Activated CD4-positive, alpha-beta T cell treated with anti-CD3 and anti-CD28 coated beads, Interleukin-2, amount 50 U/mL, for 1 hour (primary cell): ENCODE measurements at places on chromosomes 4 and X.

DNA sequence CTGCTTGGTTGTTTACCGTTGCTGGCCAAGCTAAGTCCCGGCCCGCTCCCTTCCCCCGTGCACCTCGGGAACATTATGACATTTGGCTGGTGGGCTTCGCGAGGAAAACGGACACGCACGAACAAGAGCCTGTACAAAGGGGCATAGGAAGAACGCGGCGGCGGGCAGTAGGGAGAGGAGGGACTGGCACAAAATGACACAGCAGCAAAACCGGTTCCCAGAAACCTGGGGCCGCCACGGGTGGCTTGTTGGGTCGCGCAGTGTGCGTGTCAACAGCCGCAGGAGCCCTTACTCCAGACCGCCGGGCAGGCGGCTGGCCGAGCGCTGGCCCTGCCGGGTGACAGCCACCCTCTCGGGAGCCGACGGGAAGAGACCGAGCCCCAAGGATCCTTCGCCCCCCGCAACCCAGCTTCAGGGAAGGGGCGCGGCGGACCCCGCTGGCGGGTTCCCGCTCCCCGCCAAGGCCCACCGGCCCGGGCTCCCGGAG, 1.6 kb upstream of the LIN54 start:
- DNase-seq, result peak; percentile 7

DNA sequence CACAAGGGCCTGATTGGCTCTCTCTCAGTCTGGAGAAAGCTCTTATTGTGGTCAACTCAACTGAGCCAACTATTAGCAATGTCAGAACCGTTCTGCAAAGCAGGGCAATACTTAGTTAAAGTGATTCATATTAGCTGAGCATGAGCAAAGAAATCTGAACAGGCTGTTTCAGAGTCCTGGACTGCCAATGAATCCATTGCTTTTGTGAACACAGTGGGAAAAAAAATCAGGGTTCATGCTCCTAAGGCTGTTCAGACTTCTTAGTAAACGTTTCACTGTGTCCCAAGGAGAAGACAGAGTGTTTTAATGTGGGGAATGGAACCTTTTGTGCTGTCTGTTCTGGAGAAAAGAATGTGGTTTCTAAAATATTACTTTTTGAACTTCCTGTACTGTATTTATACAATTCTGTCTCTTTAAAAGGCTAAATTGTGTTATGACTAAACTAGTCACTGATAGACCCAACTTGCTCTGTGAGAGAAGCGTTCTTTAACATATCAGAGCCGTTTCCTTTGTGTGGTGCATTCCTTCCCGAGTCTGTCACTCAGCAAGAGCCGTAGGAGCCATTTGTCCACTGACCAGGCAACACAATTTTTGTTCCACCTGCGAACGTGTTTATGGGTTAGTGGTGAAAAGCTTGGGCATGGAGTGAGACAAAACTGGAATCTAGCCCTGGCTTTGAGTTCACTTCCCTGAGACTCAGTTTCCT, 366.1 kb downstream of the FBXO8 start:
- no peak for DNase-seq

- no peak for DNase-seq
These were observed 207.9 kb upstream of the ANXA3 start for GRCh38 chr4:78343682-78344081.

DNA sequence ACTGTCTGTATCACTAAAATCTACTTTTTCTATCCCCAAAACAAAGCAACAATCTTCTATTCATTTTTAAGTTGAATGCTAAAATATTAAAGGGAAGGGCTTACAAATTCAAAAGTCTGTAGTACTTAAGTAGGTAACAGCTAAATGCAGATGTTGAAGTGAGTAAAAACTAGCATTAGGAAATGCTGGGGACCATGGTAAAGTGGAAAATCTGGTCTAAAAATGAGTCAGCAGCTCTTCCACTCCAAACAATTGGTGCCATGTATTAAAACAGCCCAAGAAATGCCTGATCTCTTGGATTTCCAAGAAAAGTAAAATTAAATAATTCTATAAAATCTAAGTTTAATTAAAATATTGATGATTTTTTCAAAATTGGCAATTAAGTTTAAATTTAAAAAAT, 73.3 kb upstream of the PPP3CA start:
- no peak for DNase-seq

DNA sequence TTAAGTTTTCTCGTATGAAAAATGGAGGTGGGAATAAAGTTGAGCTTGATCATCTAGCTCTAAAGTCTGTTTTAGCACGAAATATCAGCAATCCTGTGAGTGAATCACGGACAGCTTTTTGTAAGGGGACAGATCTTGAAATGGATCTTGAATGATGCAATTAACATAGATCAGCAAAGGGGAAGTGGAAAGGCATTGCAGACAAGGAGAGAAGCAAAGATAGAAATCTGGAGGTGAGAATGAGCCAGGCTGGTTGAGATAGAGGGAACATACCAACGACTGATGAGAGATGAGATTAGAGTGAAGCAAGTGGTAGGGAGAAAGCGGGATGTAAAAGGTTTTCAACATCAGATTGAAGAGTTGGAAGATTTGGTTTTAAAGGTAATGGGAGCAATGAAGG, 4.6 kb upstream of the DGKK start:
- no peak for DNase-seq

GRCh38 chrX:154484255-154485149, 1.9 kb downstream of the UBL4A start:
- DNase-seq, result no peak

DNA sequence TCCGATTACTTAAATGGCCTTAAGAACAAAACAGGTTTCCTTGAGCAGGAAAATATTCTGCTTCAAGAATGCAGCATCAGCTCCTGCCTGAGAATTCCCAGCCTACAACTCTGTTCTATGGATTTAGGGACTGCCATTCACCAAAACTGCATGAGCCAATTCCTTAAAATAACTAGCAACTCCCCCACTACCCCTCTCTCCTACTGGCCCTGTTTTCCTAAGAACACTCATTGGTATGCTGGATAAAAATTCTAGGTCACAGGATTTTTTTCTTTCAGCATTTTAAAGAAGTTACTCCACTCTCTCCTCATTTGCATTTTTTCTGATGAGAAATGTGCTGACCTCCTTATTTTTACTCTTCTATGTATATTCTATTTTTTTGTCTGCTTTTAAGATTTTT, 347.1 kb downstream of the IDS start:
- DNase-seq, result no peak

DNA sequence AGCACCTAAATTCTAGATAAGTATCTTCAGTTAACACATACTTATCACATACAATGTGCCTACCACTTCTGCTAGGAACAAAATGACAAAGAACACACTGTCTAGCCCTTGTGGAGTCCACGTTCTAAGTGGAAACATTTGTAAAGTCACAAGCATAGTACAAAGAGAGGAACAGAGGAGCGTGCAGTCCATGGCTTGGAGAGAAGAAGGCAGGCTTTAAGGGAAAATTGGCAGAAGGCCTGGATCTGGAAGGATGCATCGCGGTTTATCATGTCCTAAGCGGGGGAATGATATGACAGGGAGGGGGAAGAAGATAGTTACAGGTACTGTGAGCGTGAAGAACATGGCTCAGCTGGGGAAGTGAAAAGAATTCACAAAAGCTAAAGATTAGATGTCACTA, 218.0 kb downstream of the PRDM5 start:
- DNase-seq, result no peak

GRCh38 chr4:3044870-3045819, 29.2 kb downstream of the HTT-AS start:
- DNase-seq, result peak; percentile 58

- DNase-seq, result no peak
These were observed 73.0 kb downstream of the ABLIM2 start for GRCh38 chr4:8085491-8086117.

GRCh38 chr4:113442826-113443225, 318.7 kb downstream of the CAMK2D start:
- no peak for DNase-seq

- no peak for DNase-seq
These were observed 107.6 kb upstream of the FAM9B start for GRCh38 chrX:9141496-9141895.

- no peak for DNase-seq
These were observed 20.9 kb downstream of the FGF13 start for GRCh38 chrX:138690591-138690990.

GRCh38 chr4:48633657-48634056, 143.6 kb downstream of the ZAR1 start:
- no peak for DNase-seq

DNA sequence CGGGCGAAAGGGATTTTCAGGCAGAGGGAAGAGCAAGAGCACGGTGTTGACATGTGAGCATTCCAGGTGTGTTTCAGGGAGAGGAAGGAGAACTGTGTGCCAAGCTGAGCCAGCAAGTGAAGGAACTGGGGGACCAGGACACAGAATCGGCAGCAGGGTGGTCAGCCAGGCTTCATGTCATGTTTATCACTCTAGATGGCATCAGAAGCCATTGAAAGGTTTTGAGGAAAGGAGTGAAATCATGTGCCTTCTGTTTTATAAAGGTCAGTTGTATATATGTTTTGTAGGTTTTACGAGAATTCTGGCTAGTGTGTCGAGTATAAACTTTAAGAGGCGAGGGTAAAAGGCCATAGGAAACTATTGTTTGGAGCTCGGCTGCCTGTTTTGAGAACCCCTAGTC, 682.3 kb downstream of the TRIML1 start:
- no peak for DNase-seq

DNA sequence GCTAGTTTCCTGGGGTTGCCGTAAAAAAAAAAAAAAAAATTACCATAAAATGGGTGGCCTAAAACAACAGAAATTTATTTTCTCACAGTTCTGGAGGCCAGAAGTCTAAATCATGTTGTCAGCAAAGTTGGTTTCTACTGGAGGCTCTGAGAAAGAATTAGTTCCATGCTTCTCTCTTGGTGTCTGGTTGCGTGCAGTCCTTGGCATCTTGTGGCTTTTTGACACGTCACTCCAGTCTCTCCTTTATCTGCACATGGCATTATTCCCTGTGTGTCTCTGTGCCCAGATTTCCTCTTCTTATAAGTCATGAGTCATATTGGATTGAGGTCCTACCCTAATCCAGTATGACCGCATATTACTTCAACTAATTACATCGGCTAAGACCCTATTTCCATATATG, 38.7 kb downstream of the SPATA4 start:
- DNase-seq, result no peak

- no peak for DNase-seq
These were observed 75.4 kb downstream of the IRF2 start for GRCh38 chr4:184398741-184399511.

GRCh38 chr4:165788686-165789463, 84.2 kb upstream of the TLL1 start:
- no peak for DNase-seq

GRCh38 chrX:65392284-65392683, 142.3 kb downstream of the LAS1L start:
- DNase-seq, result no peak

DNA sequence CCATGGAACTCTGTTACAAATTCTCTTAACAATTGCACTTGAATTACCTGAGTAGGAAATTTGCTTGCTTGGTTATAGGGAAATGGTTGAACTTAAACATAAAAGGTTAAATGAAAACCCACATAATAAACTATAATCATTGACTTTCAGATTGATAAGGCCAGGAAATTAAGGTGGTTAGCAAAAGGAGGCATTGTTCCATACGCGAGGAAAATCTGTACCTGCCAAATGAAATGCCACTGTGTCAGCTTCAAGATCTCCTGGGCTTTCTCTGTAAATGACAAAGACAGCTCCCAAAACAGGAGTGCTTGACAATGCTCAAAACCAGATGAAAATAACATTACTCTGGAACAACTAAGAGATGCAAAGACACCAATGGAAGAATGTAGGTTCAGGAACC, 125.5 kb upstream of the KLF3 start:
- no peak for DNase-seq

GRCh38 chr4:89111833-89112563, 665 bp downstream of the TIGD2 start:
- no peak for DNase-seq

GRCh38 chr4:41835321-41835995, 86.9 kb upstream of the PHOX2B start:
- no peak for DNase-seq

DNA sequence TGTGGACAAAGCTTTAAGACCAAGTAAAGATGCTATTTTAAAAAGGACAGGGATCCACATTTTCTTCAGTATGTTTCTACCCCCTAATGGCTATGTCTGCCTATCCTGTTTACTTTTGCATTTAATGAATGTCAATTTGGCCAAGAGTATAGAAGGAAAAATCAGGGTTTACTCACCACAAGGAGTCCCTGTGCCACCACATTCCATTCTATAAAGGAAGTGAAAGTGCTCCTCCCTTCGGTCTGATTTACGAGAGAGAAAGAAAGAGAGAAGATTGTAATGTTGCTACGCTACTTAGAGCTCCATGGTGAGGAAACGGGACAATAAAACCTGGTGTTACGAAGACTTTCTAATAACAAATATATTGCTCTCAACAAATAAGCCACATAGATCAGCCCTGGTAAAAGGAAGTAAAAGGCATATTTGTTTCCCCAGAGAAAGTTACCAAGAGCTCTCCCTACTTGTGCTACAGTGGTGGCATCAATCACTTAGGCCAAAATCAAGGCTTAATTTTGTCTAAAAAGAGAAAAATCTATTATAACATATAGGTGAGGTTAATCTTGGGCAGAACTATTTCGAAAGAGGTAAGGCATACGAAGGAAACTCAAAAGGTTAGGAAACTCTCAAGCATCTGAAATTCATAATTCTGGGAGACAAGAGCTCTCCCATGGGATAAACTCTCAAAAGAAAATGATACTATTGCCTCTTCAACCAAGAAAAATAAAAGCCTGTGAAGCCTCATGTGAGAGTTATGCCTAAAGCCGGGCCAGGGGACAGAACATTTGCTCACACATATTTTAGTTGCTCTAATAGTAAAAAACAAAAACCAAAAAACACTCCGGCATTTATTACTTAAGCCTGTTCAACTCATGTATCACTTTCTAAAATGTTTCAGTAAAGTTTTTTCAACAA, 29.5 kb downstream of the TAPT1 start:
- no peak for DNase-seq

DNA sequence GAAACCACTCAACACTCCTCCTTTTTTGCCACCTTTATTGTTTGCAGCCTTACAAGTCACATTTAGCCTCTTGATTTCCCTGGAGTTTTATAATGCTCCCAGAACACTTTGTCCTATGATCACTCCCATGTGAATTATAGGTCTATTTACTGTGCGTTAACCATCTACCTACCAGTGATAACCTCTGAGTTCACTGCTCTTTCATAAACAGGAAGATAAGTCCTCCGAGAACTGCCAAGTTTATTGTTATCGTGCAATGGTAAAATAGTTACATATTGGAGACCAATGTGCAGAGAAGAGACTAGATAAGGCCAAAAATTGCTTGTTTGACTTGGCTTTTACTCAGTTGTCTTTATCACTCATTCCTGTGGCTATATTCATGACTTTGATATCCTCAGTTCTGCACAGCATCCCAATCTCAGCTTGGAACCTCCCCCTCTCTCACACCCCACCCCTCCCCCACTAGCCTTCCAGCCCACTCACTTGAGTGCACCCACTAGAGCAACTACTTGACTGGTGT, 12.9 kb upstream of the NUDT9 start:
- DNase-seq, result no peak
